Hepatocyte (in vitro differentiated cells): ENCODE measurements at places on chromosomes 16 and 17.

DNA sequence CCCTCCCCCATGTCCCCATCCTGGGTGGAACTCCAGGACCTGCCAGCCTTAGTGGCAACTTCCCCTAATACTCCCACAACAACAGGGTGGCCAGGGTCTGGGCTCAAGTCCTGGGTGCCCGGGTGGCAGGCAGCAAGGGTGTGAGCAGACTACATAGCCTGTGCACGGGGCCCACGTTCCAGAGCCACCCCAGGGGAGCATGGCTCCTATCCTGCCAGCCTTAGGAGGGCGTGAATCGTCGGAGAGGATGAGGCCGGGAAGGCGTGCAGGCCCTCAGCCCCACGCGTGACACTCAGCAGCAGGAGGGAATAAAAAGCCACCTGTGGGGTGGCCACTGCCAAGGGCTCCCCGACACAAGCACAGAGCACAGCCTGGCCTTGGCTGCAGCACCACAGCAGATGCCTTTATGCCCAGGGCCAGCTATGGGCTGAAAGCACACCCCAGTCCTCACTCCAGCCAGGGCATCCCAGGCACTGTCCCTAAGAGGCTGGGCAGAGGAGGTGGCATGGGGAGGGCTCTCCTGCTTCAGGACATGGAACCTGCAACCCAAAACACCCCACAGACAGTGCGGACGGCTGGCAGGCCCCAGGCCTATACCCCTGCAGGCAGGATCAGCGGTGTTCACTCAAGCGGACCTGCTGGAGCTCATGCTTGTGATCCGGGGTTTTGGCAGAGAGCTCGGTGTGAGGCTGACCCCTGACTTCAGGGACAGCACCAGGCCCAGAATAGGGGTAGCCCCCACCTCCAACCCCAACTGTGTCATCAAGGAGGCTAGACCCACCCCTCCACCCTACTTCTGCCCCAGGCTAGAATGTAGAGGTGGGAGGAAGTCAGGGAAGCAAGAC lies 2.7 kb downstream of the BCAR1 start:
- no peak for DNase-seq

DNA sequence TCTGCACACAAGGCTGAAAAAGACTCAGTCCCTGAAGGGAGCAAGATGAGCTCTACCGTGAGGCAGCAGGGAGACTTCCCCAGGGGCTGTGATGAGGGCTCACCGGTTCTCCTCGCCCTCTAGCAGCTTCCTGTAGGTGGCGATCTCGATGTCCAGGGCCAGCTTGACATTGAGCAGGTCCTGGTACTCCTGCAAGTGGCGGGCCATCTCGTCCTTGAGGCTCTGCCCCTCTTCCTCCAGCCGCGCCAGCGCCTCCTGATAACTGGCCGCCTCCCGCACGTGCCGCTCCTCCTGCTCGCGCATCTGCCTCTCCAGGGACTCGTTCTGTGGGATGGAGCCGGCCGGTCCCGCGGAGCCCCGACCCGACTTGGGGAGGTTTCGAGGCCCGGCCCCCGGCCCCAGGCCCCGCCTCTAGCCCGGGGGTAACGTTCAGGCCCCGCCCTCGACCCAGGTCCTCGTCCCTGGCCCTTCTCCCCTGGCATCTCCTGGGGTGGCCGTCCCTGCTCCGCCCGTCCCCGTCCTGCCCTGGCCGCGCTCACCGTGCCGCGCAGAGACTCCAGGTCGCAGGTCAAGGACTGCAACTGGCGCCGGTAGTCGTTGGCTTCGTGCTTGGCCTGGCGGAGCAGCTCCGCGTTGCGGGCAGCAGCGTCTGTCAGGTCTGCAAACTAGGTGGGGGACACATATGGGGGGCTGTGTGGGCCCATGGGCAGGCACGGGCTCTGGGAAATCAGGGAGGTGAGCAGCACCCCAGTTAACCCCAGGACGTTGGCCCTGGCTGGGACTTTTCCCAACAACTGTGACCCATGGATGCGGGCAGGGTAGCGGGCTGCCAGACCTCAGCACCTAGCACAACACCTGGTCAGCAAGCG lies 3.9 kb downstream of the GFAP start:
- DNase-seq = peak; percentile 76

GRCh38 chr17:34519282-34519681 lies 60.1 kb upstream of the TMEM132E start:
- no peak for DNase-seq

GRCh38 chr17:42163113-42163512 lies 8.3 kb upstream of the RAB5C start:
- DNase-seq = no peak

DNA sequence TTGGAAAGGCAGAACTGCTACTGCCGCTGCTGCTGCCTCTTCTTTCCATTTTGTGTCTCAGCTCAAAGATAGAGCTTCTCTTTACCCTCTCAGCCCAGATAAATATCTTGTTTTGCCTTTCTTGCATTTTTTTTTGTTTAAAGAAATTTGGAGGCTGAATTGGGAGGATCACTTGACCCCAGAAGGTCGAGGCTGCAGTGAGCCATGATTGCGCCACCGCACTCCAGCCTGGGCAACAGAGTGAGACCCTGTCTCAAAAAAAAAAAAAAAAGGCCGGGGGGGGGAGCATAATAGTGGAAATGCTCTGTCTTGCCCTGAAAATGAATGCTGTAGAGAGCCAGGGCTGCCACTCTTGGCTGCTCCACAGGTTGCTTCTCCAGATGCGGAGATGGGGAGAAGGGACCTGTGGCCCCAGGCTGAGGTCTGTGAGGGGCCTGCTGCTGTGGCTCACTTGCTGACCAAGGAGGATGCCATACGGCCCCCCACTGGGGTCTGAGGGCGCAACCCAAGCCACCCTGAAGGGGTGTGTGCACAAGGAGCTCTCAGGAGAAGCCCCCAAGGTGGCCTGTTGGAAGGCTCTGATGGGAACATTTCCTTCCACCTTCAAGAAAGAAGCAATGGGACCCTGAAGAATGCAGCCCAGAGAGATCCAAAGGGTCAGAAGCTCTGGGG lies 21.5 kb upstream of the G6PC1 start:
- no peak for DNase-seq

GRCh38 chr17:48804936-48805411 lies 12.1 kb downstream of the TTLL6 start:
- peak; percentile 79 for DNase-seq

- DNase-seq = no peak
Measured at GRCh38 chr17:72282439-72283029, 161.7 kb downstream of the SOX9 start.

GRCh38 chr16:47927330-47927729 lies 228.5 kb downstream of the ABCC12 start:
- DNase-seq = no peak

GRCh38 chr17:76272541-76273444 lies 7.6 kb downstream of the UBALD2 start:
- DNase-seq = no peak

- DNase-seq = no peak
Measured at GRCh38 chr17:66837885-66838665, 3.2 kb downstream of the CACNG5 start.

DNA sequence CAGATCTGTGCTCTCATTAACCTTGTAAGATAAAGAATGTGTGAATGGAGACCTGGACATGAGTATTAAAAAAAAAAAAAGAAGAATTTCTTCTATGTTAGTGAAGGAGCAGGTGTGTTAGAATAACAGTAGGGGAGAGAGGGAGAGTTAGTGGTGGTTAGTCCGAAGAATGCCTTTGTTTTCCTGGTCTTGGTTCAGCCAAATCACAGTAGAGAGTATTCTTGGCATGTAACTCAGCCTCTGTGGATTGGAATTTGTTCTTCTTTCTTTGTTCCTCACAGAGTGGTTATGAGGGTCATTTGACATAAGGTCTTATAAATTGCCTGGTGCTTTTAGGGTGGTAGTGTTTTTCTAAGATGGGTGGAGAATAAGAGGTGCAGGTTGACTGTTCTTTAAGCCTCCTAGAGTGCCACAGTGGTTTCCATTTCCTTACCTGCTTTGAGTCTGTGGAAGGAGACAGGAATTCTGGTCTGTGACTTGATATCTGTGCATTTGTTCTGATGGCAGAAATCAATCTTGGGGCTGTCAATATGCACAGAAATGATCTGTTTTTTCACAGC lies 17.6 kb downstream of the NUP93 start:
- DNase-seq = no peak

- DNase-seq = no peak
Measured at GRCh38 chr16:81324808-81325207, 10.0 kb downstream of the GAN start.

GRCh38 chr16:3470723-3471122 lies 24.6 kb downstream of the C16orf90 start:
- no peak for DNase-seq

DNA sequence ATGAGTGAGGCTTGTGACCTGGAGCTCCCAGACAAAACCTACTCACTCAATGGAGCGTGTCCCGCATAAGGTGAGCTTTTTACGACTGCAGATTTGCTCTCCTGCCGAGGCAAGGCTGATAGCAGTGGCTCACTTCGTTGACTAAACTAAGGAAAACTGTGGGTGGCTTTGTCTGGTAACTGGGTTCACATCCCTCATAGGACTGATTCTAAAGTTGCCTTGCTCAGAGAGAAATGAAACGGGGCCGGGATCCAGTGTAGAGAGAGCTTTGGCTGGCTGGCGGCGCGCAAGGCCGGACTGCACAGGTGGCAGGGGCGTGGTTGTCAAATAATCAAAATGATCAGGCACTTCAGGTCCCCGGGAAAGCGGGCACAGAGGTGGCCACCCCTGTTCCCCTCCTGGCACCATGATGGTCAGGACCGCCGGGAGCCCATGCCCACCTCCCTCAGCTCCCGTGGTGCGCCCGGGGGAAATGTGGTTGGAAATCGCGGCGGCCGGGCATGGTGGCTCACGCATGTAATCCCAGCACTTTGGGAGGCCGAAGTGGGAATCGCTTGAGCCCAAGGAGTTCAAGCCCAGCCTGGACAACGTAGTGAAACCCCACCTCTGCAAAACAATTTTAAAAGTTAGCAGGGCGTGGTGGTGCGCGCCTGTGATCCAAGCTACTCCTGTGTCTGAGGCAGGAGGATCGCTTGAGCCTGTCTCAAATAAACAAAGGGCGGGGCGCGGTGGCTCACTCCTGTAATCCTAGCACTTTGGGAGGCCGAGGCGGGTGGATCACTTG lies 26.6 kb upstream of the OR1F1 start:
- DNase-seq = no peak

GRCh38 chr17:61076621-61077031 lies 323.0 kb upstream of the TBX2 start:
- no peak for DNase-seq

- no peak for DNase-seq
Measured at GRCh38 chr17:18225642-18226283, 328 bp downstream of the LLGL1 start.

- no peak for DNase-seq
Measured at GRCh38 chr17:18980682-18981334, 23.8 kb downstream of the FAM83G start.

DNA sequence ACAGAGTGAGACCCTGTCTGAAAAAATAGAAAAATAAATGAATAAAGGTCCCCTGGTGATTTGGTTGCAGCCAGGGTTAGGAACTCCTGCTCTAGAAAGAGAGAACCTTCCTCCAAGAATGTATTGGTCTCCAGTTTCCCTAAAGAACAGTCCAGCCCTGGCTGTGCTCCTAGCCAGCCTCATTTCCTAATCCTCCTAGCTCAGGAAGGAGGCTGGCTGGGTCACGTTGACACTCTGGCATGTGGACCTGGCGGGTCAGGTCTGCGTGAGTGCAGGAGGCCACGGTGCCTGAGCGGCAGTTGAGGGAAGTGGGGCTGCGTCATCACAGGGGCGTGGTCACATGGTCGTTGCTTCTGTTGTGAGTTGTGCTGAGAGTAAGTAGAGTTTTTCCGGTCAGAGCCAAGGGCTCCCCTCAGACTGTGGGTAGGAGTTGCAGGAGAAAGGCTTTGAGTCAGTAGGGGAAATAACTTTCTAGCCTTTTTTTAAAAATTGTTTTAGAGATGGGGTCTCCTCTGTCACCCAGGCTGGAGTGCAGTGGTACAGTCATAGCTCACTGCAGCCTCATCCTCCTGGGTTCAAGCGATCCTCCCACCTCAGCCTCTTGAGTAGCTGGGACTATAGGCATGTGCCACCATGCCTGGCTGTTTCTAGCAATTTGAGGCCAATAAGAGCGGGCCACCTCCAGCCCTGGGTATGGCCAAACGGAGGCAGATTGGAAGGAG lies 194.0 kb upstream of the CIBAR2 start:
- DNase-seq = peak; percentile 92

- no peak for DNase-seq
Measured at GRCh38 chr17:10771148-10771547, 32.8 kb downstream of the TMEM238L start.

- DNase-seq = no peak
Measured at GRCh38 chr16:14427371-14427948, 202.6 kb downstream of the PARN start.

- no peak for DNase-seq
Measured at GRCh38 chr16:85156440-85156839, 44.2 kb upstream of the CIBAR2 start.

- no peak for DNase-seq
Measured at GRCh38 chr17:14437176-14437575, 136.3 kb downstream of the HS3ST3B1 start.
